ENCODE measurements at places on chromosomes 16 and 17.
A peak's percentile ranks its signal among the peaks of the same experiment; 100 is the strongest.

DNA sequence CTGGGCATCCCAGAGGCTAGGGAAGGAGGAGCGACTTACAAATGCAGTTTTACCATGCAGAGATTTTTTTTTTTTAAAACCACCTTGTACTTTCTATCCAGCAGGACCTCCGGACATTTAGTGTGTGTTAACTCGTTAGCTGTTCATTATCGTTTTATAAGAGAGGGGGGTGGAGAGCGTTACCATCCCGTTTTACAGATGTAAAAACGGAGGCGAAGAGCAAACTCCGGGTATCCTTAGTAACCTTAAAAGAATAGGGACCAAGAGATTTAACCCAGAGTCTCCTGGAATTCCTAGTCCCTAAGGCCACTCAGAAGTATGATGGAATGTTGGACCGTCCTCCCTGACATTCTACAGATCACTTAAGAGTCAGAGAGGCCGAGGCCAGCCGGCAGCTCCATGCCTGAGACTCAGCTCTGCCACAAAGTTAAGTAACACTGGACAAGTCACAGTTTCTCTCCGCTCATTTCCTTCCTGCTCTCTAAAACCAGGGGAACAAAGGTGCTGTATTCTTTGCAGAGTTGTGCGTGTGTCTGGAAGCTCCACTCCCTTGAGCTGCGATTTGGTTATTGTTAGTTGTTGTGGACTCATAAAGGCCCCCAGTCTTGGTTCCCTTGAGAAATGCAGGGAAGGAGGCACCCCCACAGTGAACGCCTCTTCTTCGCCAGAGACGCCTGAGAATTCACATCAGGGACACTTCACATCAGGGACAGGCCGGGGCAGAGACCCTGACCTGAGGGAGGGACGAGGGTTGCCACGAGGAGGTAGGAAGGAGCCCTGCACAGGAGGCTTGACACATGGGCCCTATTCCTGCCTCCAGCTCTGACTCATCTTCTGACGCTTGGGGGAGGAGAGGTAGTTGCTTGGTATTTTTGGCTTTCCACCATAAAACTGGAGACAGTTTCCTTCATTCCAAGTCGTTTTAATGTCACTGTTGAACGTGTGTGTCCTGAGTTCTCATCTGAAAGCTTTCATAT, 1.2 kb downstream of the DUSP14 start:
- peak; percentile 77 for DNase-seq

- DNase-seq: no peak
These were observed 48.7 kb upstream of the AMZ2 start for GRCh38 chr17:68198931-68199836.

DNA sequence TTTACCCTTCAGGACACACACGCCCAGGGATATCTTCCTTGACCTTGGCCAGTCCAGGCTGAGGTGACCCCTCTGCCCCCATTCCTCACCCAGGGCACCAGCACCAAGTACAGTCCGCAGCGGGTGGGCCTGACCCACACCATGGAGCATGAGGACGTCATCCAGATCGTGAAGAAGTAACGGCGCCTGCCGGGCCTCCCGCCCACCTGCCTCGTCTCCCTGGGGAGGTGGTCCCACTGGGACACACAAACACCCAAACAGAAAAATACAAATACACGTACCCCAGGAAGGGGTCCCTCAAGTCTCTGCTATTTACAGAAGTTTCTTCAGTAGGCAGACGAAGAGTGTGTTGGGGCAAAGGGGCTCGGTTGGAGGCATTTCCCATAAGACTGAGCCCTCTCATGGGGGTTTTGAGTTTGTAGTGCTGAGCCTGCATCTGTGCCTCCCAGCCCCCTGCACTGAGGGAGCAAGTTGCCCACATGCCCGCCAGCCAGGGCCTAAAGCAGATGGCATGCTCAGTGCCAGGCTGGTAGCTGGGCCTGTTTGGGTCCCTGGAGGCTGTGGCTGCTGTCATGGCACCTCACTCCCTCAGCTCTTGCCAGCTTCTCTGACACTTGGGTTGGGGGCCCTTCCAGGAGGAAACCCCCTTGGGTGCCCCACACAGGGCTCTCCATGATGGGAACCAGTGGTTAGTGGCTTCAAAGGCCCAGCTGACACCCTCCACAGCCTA, 1.3 kb upstream of the MYO15A start:
- no peak for DNase-seq

- no peak for DNase-seq
These were observed 479.9 kb upstream of the RBFOX1 start for GRCh38 chr16:6852643-6853225.

GRCh38 chr17:72534776-72535175, 414.0 kb downstream of the SOX9 start:
- no peak for DNase-seq

GRCh38 chr17:35808240-35808961, 883 bp upstream of the TAF15 start:
- no peak for DNase-seq

- DNase-seq: no peak
These were observed 200.6 kb upstream of the CCL2 start for GRCh38 chr17:34054495-34054894.

DNA sequence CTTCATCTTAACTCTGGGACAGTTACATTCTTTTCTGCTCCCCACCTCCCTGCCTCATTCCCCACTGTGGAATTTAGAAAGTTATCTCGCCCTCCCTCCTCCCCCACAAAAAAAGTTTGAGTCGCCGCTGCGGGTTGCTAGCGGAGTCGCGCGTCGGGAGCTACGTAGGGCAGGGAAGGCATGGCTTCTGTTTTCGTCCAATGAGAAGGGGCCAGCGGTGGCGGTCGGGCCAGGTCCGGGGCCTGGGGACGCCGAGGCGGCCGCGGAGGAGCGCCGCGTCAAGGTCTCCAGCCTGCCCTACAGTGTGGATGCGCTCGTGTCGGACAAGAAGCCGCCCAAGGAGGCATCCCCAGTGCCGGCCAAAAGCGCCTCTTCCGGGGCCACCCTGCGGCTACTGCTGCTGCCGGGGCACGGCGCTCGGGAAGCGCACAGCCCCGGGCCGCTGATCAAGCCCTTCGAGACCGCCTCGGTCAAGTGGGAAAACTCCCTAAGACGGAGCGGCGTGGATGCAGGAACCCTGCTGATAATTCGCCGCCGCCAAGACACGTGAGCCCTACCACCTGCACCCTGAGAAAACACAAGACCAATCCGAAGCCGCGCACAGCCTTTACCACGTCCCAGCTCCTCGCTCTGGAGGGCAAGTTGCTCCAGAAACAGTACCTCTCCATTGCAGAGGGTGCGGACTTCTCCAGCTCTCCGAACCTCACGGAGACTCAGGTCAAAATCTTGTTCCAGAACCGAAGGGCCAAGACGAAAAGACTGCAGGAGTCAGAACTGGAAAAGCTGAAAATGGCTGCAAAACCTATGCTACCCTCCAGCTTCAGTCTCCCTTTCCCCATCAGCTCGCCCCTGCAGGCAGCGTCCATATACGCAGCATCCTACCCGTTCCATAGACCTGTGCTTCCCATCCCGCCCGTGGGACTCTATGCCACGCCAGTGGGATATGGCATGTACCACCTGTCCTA, 8.9 kb downstream of the OR4D1 start:
- DNase-seq: no peak

DNA sequence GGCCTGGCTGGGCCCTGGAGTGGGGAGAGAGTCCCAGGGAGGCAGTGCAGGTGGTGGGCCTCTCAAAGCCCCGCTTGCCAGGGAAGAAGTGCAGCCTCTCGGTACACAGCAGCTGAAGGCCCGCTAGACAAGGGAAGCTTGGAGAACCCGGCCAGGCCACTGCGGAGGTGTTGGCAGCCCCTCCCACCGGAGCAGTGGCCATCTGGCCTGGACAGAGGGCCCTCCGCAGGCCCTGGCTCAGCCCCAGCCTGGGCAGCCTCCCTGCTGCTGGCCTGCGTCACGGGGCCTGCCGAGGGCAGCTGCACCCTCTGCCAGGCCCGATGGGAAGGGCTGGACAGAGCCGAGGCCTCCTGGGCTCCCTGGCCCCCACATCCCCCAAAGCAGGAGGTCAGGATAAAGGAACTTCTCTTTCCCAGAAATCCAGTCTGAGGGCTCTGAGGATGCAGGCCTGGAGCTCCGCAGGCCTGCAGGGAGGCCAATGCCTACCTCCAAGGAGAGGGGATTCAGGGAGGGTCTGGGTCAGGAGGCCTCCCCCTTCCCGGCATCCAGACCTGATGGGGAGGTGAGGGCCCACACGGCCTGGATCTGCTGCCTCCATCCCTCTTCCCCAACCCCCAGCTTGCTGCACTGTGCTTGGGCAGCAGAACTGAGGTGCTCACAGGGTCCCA, 4.3 kb downstream of the SPPL2C start:
- no peak for DNase-seq

All from COLO829 (cell line).